BJ (cell line): ENCODE measurements at places on chromosomes 12 and 14.

DNA sequence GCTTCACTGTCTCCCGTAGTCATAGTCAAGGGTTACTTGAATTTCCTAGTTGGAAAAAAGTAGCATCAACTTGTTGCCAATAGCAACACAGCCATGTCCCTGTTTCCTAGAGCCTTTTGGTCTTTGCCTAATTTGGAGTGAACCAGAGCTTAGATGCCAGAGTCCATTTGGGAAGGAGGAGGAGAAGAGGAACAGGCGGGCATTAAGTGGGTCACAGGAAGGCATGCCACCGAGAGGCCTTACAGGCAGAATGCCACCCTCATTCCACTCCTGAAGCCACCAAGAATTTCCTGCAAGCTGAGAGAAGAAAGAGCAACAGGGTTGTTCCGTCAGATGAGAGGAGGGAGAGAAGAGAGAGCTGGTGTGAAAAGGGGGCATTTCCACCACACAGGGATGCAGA lies 339.5 kb downstream of the DPF3 start:
- no peak for DNase-seq

DNA sequence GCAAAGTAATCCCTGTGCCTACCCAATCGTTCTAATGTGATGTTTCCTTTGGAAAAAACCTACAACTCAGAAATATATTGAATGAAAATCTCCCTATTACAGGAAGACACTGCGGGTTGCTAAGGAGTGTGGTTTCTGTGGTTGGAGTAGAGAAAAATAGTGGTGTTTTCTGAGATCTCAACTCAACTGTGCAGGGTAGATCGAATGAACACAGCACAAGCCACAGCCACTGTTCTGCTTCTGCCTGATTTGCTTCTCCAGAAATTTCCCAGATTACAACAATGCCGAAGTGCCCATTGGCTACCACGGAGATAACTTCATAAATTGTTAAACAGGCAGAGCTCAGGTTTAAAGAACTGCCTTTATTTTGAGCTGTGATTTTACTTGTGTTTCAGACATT lies 480.4 kb downstream of the DIO2 start:
- DNase-seq = no peak

GRCh38 chr12:48816143-48816854 lies 2.0 kb upstream of the CACNB3 start:
- no peak for DNase-seq

DNA sequence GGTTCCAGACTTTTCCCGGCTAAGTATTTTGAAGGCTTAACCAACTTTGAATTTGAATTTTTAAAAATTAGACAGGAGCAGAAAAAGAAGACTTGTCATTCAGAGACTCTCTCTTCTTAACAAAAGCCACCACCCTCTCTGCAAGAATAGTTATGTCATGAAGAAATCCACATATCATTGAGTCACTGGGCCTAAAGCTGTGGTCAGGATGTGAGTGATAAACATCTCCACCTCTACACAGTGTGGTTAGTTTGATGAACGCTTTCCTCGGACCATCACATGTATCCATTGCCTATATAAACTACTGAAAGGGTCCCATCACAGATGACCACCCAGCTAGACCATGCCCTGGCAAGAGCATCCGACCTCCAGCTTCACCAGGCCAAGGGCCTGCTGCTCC lies 226.1 kb downstream of the KSR2 start:
- DNase-seq = no peak

DNA sequence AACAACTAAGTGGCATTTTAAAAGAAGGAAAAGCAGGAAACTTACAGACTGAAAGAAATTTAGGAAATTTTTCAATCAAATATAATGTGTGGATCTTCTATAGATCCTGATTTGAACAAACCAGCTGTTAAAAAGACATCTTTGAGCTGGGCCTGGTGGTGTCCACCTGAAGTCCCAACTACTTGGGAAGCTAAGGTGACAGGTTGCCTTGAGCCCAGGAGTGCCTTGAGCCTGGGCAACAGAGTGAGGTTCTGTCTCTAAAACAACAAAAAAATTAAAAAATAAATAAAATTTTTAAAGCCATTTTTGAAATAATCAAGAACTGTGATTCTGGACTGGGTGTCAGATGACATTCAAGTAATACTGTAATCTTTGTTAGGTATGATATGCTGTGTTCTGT lies 7.0 kb downstream of the CKAP4 start:
- DNase-seq = no peak

DNA sequence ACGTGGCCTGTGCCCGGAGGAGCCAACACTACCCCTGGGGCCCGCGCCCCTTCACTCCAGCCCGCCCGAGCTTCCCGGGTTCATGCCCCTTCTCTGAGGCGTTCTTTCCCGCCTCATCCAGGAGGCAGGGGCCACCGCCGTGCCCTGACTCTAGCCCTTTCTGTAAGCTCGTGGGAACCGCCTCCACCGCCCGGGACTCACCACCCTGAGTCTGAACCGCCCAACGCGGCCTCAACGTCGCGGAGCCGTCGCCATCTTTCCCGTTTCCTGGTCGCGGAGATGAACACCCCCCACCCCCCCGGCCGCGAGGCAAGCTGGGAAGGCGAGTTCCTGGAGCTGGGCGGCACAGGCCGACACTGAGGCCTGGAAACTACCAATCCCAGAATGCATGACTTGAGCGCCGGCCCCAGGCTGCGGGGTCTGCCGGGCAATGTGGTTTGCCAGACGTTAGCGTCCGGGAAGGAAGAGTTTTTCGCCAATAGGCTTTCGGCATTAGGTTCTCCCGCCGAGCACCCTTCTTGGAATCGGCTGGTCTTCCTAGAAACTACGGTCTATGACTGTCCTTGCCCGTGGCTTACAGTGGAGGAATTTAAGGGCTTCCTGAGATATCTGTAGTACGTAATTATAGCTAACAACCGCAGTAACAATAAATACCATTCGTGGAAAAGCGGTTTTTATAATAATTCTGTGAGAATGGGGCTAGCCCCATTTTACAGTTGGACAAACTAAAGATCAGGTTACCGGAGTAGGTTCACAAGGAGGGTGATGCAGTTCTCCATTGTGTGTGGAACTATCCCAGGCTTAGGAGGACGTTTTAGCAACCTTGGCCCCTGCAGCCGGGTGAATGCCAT lies at the start of gene DDX23:
Gene DDX23, minus strand, starts transcription at position 281 of the 851 bp plus-strand sequence. CDS start 6,381 bp downstream, outside the sequence.
- DNase-seq = peak; percentile 91

DNA sequence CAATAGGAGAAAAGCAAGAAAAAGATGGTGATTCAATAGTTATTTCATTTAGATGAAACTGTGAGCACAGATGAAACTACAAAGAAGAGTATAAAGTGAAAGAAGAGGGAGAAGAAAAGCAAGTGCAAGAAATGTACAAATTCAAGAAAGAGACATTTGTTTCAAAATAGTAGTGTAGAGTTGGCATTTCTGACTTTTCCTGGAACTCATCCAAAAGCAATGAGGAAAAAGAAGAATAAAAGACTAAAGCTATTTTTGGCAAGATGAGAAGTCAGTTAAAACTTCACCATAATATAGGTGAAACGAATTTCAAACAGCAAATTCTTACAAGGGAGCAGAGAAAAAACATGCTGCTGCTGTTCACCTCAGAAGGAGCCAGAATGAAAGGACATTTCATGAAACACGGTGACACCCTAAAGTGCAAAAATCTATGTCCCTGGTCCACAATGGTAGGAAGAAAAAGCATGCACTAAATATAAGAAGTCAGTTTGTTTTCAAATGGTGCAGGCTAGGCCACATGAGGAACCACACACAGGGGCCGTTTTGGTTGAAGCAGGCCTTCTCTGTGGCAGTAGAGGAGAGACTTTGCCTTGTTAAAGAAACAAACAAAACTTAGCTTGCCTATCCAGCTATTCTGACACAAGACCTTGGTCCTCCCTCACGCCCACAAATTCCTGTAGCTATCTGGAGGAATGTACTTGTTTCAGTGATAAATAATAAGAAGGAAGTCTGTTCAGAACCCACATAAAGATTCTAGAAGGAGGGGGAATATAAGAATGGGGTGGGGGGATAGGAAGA lies 11.1 kb upstream of the CMAS start:
- DNase-seq = no peak

DNA sequence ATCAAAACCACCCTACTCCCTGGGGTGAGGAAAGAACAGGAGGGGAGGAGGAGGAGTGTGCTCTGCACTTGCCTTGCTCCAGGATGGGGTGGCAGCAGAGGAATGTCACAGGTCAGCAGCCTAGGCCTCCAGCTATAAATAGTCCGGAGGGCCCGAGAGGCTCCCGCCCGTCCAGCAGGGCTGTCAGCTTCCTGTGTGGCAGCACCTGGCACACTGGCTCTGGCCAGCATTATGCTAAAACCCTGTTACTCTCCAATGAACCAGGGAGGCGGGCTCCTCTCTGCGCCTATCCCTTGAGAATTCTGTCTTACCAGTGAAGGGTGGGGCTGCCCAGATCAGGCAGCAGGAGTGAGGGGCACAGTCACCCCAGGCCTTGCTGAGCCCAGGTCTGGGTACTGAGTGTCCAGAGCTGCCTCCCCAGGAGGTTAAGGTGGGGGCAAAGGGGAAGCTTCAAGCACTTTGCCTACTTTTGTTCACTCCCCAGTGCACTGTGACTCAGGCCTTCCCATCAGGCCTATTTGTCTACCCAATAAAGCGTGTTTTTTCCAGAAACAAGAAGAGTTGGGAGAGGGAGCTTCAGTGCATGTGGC lies 1.2 kb upstream of the COX14 start:
- DNase-seq = no peak

GRCh38 chr14:54502602-54503001 lies 7.1 kb upstream of the CGRRF1 start:
- DNase-seq = no peak

DNA sequence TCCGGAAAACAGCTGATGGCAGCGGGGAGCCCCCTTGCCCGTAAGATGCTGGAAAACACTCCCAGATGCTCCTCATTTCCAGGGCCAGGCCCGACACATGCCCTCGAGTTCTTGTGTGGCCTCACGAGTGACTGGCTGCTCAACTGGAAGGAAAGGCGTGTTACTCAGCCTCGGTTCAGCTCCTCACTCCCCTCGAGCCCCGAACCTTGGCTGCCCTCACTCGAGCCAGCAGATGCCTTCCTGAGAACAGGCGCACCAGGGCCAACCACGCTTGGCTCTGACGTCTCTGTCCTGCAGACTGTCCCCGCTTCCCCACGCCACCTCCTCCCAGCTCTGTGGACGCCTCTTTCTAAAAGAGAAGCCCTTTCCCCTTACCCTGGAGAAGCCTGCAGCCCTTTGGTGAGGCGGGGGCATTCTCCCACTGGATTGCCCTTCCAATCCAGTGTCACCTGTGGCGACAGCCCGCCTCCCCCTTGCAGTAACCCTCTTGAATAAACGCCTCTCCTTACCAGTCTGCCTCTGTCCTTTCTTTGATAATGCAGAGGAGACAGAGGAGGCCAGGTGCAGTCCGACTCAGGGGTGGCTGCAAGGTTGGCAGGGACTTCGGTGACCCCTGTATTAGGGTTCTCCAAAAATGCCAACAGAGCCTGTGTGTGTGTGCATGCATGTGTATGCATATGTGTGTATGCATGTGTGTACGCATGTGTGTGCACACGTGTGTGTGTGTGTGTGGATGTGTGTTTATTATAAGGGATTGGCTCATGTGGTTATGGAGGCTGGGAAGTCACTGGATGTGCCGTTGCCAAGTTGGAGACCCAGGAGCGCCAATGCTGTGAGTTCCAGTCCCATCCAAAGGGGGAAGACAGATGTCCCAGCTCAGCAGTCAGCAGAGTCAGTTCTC lies 166.3 kb downstream of the KIF26A start:
- no peak for DNase-seq

- DNase-seq = no peak
These were observed 183.2 kb downstream of the C12orf50 start for GRCh38 chr12:87846045-87846444.

DNA sequence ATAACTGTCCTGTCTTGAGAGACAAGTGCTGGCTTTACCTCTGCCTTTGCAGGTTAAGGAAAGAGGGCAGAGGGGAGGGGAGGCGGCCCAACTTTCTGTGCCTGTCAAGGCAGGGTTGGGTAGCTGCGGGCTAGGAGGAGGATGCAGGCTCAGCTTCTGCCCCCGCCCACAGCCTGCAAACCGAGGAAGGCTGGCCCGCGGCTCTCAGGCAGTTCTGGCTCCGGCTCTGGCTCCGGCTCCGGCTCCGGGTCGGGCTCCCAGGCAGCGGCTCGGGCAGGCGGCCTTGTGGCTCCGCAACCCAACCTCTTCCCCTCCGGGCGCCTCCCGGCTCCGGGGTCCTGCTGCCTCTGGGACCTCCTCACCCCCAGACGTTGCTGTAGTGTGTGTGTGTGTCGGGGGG lies 92.9 kb downstream of the TMEM30B start:
- DNase-seq = no peak

- no peak for DNase-seq
These were observed 61.6 kb downstream of the WDR20 start for GRCh38 chr14:102201353-102201738.

DNA sequence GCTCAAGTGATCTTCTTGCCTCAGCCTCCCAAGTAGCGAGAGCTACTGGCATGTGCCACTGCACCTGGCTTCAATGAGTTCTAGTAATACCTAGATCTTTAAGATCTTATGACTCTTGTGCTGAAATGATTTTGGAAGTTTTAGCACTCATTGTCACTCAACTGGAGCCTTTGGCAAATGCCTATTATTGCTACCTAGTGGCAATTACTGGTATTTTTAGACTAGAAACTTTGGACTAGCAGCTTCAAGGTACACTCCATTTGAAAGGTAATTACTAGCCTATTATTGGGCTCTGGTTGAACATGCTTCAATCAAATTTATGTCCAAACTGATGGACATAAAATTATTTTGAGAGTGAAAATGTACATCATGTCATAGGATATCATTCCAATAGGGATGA lies 80.7 kb upstream of the MUCL1 start:
- DNase-seq = no peak

GRCh38 chr14:68450391-68451120 lies 342.3 kb downstream of the ZFP36L1 start:
- no peak for DNase-seq

GRCh38 chr12:92814584-92814983 lies 111.8 kb downstream of the PLEKHG7 start:
- DNase-seq = no peak

DNA sequence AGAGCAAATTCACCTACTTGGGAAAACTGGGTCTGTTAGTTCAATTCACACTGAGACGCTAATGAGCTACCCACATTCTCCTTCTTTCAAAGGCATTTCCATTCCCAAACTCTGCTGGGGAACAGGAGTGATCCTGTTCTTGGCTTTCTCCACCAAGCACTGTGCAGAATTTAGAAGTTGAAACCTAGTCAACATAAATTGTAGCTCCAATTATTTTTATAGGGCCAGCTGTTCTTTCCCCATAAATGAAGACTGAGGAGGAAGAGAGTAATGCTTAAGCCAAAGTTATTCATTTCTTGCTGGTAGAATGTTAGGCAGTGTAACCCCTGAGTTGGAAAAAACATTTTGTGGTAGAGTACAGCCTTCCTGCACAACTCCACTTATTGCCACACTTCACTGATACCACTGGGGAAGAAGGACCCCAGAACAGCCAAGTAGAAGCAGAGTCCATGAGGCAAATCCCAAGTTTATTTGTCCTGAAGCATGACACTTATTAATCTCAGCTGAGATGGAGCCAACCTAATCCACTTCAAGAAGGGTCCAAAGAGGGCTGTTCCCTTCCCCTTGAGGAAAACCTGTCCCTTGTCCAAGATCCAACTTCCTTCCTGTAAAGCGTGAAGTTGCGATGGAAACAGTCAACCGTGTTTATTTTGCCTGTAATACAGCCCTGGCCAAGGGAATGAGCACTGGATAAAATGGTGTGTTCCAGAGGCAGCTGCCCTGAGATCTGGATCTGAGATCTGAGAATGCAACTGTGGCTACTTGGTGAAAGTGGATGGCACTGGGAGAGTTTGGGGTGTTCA lies 151.8 kb downstream of the TBX5 start:
- DNase-seq = no peak
